ENCODE measurements at places on chromosomes 2 and 18. TPM values are rescaled to one million over a fixed set of nuclear protein-coding genes. Genes with fewer than 3 reads are reported as not detected.

The DCDC2C gene
- total RNA-seq: not detected

The SNX17 gene
- total RNA-seq: 108 TPM

The ADD2 gene
- 0.15 TPM for total RNA-seq

The POU3F3 gene
- total RNA-seq: 7.7 TPM

The PTCD3 gene
- total RNA-seq: 48.6 TPM

The ANKRD30BL gene
- total RNA-seq: not detected

The TMEM237 gene
- total RNA-seq: 29.7 TPM

The TUBA3D gene
- not detected for total RNA-seq

The RAX gene
- total RNA-seq: not detected

The ZNF804A gene
- total RNA-seq: not detected

The CD226 gene
- total RNA-seq: 0.82 TPM

The REG1B gene
- not detected for total RNA-seq

The IL1RN gene
- total RNA-seq: not detected

The RPL37A gene
- total RNA-seq: 2,015 TPM

The GLS gene
- 245 TPM for total RNA-seq

The CHST10 gene
- total RNA-seq: 9.8 TPM

The RMND5A gene
- 24.0 TPM for total RNA-seq

The RANBP2 gene
- 52.7 TPM for total RNA-seq

The TSPYL6 gene
- not detected for total RNA-seq

The MARCHF4 gene
- 1.4 TPM for total RNA-seq

The TMEM169 gene
- total RNA-seq: 2.0 TPM

The MC2R gene
- not detected for total RNA-seq

The DSC3 gene
- 4.1 TPM for total RNA-seq

The NAT8 gene
- not detected for total RNA-seq

The CAVIN2 gene
- total RNA-seq: 1.8 TPM

The LINC00305 gene
- total RNA-seq: not detected

The ZNF236 gene
- total RNA-seq: 16.1 TPM

The PSMA8 gene
- total RNA-seq: not detected

The ALPP gene
- not detected for total RNA-seq

The CNDP1 gene
- 0.22 TPM for total RNA-seq

The CD302 gene
- 10.6 TPM for total RNA-seq

The TXNDC2 gene
- total RNA-seq: 0.28 TPM

The SRSF7 gene
- 67.5 TPM for total RNA-seq

The HOXD4 gene
- not detected for total RNA-seq

The GLB1L gene
- total RNA-seq: 7.3 TPM

The IL36B gene
- total RNA-seq: not detected

The SGO2 gene
- 4.9 TPM for total RNA-seq

The SERPINB10 gene
- total RNA-seq: not detected

The ONECUT2 gene
- total RNA-seq: 0.05 TPM

The PLGLB1 gene
- 1.8 TPM for total RNA-seq

The KATNAL2 gene
- 9.3 TPM for total RNA-seq

The GRHL1 gene
- total RNA-seq: 0.31 TPM

The GALNT14 gene
- 17.8 TPM for total RNA-seq

The GPBAR1 gene
- 0.26 TPM for total RNA-seq

The CIB4 gene
- not detected for total RNA-seq

The SH3RF3 gene
- 58.8 TPM for total RNA-seq

The ANKRD62 gene
- not detected for total RNA-seq

The SKOR2 gene
- not detected for total RNA-seq

The RESP18 gene
- not detected for total RNA-seq

All from chondrocyte (in vitro differentiated cells).